ENCODE measurements at places on chromosomes 11 and 22.

DNA sequence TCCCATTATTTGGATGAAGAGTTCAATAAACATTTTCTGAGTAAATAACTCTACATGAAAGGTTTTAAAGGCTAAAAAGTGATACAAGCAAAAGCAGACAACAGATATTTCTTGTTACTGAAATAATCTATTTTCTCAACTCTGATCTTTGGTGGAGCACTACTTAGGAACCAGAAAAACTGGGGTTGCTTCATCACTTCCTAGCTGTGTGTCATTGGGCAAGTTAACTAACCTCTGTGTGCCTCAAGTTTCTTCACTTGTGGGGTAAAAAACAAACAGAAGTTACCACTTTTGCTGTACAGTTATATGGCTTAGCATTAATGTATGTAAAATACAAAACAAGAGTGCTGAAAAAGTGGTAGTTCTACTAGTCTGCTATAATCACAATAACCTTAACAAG is 5.6 kb downstream of the MAPK1 start:
- no peak for DNase-seq

DNA sequence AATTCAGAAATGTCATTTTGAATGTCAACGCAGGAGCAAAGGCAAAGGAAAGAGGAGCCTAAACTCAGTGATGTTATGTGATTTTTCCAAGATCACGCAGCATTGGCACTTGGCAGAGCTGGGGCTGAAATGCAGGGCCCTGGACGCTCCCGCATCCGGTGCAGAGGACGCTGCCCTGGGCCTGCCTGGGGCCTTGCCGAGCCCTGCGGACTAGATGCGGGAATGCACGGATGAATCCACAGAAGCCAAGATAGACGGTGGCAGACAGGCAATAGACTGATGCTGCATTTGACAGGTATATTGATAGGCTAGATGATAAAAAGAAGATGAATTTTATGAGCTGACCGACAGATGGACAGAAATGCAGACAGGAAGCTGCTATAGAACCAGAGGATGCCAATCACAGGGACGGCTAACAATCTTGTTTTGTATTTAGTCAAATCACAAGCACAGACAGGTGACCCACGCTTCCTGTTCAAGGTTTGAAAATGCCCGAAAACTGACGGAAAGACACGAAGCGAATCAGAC is 696 bp upstream of the MARK2 start:
- no peak for DNase-seq

- no peak for DNase-seq
Measured at GRCh38 chr11:80371931-80372330, 931.1 kb upstream of the TENM4 start.

DNA sequence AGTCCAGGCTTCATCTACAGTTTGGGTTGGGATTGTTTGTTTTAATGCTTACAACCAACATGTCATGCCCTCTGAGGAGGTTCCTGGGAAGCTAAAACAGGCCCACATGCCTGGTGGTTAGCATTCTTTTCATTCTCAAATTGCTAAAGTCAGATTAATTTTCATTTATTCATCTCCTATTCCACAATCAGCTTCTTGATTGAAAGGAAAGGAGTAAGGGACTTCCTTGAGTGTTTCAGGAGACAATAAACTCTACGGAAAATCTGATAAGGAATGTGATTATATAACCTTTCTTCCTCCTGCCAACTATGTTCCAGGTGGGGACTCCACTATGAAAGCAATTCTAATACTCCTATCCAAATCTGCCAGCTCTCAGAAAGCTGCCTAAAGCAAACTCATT is 30.8 kb downstream of the MRTFA start:
- no peak for DNase-seq

DNA sequence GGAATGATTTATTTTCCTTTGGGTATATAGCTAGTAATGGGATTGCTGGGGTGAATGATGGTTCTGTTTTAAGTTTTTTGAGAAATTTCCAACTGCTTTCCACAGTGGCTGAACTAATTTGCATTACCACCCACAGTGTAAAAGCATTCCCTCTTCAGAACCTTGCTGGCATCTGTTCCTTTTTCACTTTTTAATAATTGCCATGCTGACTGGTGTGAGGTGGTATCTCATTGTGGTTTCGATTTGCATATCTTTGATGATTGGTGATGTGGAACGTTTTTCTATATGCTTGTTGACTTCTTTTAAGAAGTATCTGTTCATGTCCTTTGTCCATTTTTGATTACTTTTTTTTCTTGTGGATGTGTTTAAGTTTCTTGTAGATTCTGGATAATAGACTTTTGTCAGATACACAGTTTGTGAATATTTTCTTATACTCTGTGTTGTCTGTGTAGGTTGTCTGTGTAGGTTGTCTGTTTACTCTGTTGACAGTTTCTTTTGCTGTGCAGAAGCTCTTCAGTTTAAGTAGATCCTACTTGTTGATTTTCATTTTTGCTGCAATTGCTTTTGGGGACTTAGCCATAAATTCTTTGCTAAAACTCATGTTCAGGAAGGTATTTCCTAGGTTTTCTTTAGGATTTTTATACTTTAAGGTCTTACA is 291.8 kb upstream of the DDI1 start:
- no peak for DNase-seq

- DNase-seq: no peak
Measured at GRCh38 chr22:19086417-19086816, 35.8 kb downstream of the DGCR2 start.

DNA sequence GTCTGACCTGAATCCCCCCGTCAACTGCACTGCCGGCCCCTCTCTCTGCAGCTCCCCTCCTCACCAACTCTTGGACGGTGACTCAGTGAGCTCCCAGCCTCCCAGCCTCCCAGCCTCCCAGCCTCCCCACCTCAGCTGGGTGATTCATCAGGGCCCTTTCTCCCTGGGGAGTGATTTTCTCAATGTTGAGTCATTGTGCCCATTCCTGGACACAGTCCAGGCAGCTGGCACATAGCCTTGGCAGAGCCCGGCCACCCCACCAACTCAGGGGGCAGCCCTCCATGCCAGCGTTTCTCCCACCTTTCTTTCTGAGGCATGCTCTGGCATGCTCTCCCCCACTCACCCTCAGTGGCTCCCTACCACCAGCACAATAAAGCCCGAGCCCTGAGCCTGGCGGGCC is 30.7 kb downstream of the PDE2A start:
- DNase-seq: no peak

DNA sequence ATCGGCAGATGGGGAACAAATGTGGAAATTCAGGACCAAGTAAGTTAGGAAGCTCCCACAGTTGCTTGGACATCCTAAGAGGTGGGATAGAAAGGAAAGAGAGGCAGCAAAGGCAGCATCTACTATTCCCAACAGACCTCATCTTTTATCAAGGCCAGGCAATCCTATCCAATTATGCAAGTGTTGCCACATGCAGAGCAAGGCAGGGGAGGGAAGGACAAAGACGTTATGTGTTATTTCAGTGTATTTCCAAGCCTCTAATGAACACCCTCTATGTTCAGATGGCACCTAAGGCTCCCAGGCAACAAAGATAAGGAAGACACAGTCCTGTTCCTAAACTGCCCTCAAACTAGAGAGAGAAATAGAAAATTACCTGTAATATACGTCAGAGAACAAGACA is 9.2 kb downstream of the TIGD3 start:
- no peak for DNase-seq

DNA sequence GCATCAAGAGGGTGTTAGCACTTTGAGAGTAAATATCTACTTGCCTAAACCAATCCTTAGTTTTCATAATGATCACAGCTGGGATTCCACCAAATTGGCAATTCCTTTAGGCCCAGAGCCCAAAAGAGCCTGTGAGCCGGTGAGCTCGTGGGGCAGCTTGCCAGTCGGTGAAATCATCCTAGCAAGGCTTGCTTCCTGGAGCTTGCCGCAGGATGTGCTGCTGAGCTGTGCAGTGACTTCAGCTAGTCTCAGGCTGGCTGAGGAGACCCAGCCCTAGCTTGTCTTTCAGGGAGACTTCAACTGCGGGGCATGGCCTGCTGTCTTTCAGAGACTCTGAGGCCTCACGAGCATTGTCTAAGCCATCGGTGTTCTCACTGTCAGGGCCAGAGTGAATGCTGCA is 73.6 kb upstream of the SUSD2 start:
- no peak for DNase-seq

All from nephron progenitor cell (in vitro differentiated cells).